WTC11 (cell line): ENCODE measurements at places on chromosomes 7 and 10. TPM values are rescaled to one million over a fixed set of nuclear protein-coding genes. Genes with fewer than 3 reads are reported as not detected.

DNA sequence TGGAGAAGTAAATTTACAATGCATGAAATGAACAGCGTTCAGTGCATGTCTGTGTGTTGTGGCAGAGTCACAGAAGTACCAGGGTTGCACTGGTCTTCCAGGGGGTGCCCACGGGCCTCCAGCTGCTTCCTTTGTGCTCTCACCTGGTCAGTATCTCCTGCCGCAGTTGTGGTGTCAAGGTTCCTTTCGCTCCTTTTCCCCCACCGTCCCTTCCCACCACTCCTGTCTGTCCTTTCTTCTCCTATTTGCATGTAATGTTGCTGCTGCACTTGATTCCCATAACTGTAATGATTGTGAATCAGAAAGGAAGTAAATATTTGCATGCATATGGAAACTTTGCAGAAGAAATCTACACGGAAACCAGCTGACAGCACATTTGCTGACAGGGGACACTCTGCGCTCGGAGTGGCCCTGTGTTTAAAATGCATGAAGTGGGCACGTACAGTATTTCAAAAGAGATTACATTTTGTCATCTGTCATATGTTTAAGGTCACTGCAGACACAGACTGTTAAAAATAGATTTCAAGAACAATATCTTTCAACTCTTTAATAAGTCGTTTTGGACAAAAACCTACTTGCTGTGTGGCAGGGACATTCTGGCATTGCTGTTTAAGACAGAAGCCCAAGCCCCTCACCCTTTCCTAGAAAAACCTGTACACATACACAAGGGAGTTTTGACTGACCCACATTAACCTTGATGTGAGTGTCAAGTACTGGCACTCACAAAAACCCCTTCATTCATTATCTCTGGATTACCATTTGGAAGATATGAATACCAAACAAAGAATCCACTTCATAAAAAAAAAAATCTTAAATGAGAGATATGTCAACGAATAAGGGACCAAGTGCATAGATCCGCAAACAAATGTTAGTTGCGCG lies 336.7 kb upstream of the KLF6 start:
- no peak overlapping the region for H3K27ac ChIP-seq
- H3K4me1 ChIP-seq: peaks cover 8% of the 10 kb centered on the region
- H3K27me3 ChIP-seq: peaks cover 8% of the 10 kb centered on the region
- H3K4me3 ChIP-seq: no peak overlapping the region
- H3K36me3 ChIP-seq: peaks cover 11% of the 10 kb centered on the region

PPP1R3C gene
- total RNA-seq: 1.5 to 3.3 TPM (median 2.8 TPM) in 3 replicates

- peak overlapping the region; percentile 70 for H3K4me3 ChIP-seq
- H3K36me3 ChIP-seq: no peaks in the 10 kb centered on the region
- DNase-seq: peak; percentile 27
Measured at GRCh38 chr7:76233538-76234281, 32.0 kb downstream of the SRRM3 start.

ETV1 gene
- total RNA-seq: 74.9 to 81.4 TPM (median 76.6 TPM) in 3 replicates

CYP2C19 gene
- 0.09 to 0.14 TPM in 2 of 3 replicates, not detected in the other for total RNA-seq

DNA sequence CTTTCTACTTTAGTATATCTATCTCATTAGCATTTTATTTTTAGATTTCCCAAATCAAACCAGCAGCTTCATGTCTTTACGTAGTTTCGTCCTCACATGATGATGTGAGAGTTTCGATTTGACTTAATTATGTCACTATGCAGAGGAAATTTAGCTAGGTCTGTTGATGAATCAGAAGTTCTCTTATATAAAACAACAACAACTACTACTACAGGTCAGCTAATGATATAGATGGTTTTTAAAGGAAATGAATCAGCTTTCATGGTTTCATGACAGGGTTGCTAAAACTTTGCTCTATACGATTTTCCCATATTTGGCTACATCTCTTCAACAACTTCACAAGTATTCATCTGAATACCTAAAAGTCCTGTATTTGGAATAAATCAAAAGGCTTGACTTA lies 28.6 kb downstream of the JAZF1 start:
- no peak overlapping the region for H3K27ac ChIP-seq
- H3K27me3 ChIP-seq: no peaks in the 10 kb centered on the region
- DNase-seq: no peak
- H3K4me3 ChIP-seq: no peak overlapping the region

GIMAP1 gene
- 0.05 to 0.09 TPM in 2 of 3 replicates, not detected in the other for total RNA-seq

DNA sequence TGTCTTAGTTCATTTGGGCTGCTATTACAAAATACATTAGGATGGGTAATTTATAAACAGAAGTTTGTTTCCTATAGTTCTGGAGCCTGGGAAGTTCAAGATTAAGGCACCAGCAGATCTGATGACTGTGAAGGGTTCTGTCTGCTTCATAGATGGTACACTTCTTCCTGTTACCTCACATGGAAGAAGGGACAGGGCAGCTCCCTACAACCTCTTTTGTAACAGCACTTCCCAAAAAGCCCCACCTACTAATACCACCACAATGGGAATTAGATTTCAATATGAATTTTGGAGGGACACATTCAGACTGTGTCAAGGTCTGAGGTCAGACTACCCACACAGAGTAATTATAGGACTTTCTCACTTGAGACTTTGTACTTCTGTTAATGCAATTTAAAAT lies 260.3 kb downstream of the ARHGAP12 start:
- DNase-seq: no peak
- peaks cover 6% of the 10 kb centered on the region for H3K27me3 ChIP-seq
- peaks cover 44% of the 10 kb centered on the region for H3K4me1 ChIP-seq
- H3K4me3 ChIP-seq: no peak overlapping the region
- no peak overlapping the region for H3K27ac ChIP-seq
- peaks cover 21% of the 10 kb centered on the region for H3K36me3 ChIP-seq

KCP gene
- 2.5 to 2.9 TPM (median 2.7 TPM) in 3 replicates for total RNA-seq

DNA sequence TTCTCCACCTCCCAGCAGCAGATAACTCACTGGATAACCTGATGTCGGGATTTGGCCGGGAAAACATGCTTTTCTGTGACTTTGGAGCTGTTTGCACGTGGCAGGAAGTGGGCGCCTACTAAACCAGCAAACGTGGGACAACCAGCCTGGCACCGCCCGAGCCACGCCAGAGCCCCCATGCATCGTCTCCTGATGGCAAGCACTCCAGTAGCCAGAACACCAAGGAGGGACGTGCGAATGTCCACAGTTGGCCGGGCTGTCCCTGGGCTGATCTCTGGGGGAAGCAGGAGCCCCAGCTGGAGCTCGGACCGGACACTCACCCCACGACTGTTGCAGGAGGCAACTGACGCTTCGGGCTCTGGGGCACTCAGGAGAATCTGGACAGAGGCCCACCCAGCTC lies 7.1 kb downstream of the ADGRA1 start:
- no peaks in the 10 kb centered on the region for H3K4me1 ChIP-seq
- no peaks in the 10 kb centered on the region for H3K36me3 ChIP-seq
- H3K27ac ChIP-seq: no peak overlapping the region
- H3K4me3 ChIP-seq: no peak overlapping the region
- peaks cover 12% of the 10 kb centered on the region for H3K27me3 ChIP-seq

DNA sequence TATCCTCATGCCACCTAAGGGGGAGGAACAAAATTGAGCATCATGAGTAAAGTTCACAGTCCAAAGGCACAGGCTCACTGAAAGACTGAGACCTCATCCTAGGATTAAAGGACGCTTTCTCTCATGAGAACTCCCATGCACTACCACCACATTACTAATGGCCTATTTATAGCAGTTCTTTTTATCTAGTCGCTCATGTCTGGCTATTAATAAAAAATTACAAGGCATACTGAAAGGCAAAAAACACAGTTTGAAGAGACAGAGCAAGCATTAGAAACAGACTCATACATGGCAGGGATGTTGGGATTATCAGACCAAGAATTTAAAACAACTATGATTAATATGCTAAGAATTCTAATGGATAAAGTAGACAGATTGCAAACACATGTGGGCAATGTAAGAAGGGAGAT lies 46.0 kb upstream of the CDK13 start:
- H3K4me1 ChIP-seq: no peaks in the 10 kb centered on the region
- no peaks in the 10 kb centered on the region; the same call in 1 of the 2 replicates for H3K27me3 ChIP-seq
- H3K36me3 ChIP-seq: no peaks in the 10 kb centered on the region
- DNase-seq: no peak
- no peak overlapping the region for H3K27ac ChIP-seq

DNA sequence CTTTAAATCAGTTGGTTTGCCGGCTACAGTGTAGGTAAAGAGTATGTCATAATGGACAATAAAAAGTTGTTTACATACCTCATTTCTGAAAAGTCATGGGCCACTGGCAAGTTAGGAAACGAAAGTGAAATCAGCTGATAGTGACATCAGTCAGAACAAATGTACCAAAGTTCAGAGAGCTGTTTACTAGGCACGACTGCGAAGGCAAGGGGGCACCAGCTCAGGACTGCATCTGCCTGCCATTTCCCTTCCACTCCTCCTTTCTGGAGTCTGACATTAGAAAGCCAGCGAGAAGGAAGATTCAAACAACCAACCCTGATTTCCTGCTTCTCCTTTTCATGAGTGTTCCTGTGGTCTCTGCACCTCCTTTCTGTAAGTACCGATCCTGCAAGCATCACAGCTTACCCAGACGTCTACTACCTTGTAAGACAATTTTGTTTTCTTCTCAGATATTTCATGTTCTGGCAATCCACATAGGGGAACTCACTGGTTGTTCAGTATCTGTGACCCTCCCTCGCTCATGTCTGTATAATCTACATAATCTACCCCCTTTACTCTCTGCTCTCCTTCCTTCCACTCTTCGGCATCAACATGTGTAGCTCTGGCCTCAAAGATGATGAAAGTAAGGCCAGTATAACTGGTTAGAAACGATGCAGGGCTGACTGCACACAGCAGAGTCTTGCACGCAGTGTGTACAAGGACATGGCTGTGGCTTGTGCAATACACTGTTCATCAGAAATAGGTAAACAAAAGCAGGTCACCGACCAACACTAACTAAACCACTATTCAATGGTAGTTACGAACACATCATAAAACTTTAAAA lies at the start of gene TMEM140:
TMEM140 (plus strand) TSS at position 174 of the 823 bp plus-strand sequence. CDS start 16,370 bp downstream, outside the sequence.
- no peak for DNase-seq
- no peak within 1 kb of the TSS for H3K27ac ChIP-seq
- no peak within 1 kb of the TSS for H3K4me3 ChIP-seq

CUZD1 gene
- 3.5 to 4.4 TPM (median 3.8 TPM) in 3 replicates for total RNA-seq

HOXA9 gene
- total RNA-seq: not detected in 3 replicates

DNA sequence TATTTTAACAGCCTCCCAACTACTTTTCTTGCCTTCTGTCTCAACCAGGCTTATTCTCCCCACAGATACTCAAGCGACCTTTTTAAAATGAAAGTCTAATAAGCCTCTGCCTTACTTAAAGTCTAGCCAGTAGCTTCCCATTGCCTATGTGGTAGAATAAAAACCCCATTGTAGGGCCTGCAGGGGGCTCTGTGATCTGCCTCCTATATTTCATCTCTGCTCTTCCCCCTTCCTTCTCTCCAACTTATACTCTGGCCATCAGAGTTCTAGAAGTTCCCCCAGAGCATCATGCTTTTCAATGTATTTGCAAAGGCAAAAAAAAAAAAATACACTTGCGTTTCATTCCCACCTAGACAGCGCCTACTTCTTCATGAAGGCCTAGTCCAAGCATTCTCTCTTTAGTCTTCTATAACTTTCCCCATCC lies 167.7 kb upstream of the ADO start:
- no peak overlapping the region for H3K4me3 ChIP-seq
- H3K27ac ChIP-seq: no peak overlapping the region
- no peaks in the 10 kb centered on the region for H3K36me3 ChIP-seq

TRPV5 gene
- not detected in 3 replicates for total RNA-seq

DNA sequence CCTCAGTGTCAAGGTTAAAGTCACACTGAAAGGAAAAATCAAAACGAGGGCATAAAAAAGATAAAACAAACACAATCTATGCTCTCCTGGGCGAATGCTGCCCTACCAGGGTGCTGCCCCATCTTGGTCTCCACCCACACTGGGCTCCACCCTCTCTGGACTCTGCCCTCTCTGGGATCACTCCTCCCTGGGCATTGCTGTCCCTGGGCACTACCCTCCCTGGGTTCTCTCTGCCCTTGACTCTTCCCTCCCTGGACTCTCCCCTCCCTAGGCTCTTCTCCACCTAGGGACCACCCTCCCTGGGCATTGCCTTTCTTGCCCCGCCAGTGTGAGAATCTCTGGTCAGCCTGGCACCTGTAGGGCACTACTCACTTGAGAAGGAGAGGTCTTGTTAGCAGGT lies 8.6 kb downstream of the GDF2 start:
- no peaks in the 10 kb centered on the region for H3K4me1 ChIP-seq
- H3K36me3 ChIP-seq: no peaks in the 10 kb centered on the region
- H3K4me3 ChIP-seq: no peak overlapping the region
- H3K27me3 ChIP-seq: no peaks in the 10 kb centered on the region

KLF14 gene
- not detected in 3 replicates for total RNA-seq

ARMC3 gene
- total RNA-seq: 0.09 to 0.32 TPM (median 0.28 TPM) in 3 replicates

OR6B1 gene
- total RNA-seq: not detected in 3 replicates

DNA sequence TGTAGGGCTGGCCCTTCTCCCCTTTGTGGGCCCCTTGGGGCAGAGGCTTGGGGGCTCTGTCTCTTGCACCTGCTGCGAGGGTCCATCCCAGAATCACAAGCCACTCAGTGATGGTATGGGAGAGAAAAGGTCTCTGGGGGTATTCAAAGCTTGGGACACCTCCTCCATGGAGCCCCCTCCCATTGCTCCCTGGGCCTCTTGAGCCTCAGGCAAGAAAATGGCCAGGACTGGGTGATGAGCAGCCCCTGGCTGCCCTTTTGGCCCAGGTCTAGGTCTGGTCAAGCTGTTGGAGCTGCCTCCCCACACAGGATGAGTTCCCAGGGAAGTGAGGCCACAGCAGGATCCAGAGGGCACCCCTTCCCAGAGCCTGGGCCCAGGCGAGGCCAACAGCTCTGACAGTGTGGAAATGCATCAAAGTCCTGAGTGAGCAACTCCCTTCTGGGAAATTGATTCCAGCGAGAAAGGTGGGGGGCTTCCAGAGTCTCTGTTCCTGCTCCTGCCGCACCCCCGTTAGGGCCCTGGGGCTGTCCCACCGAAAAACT lies 3.4 kb upstream of the MYL7 start:
- peaks cover 41% of the 10 kb centered on the region for H3K27me3 ChIP-seq
- peak; percentile 10 for DNase-seq
- no peak overlapping the region for H3K27ac ChIP-seq

- H3K27me3 ChIP-seq: no peaks in the 10 kb centered on the region
- H3K36me3 ChIP-seq: no peaks in the 10 kb centered on the region
- H3K27ac ChIP-seq: no peak overlapping the region
- peaks cover 9% of the 10 kb centered on the region for H3K4me1 ChIP-seq
Measured at GRCh38 chr7:79968894-79969293, 165.7 kb upstream of the GNAI1 start.

FRMPD2 gene
- total RNA-seq: 0.73 to 1.3 TPM (median 1.1 TPM) in 3 replicates

DNA sequence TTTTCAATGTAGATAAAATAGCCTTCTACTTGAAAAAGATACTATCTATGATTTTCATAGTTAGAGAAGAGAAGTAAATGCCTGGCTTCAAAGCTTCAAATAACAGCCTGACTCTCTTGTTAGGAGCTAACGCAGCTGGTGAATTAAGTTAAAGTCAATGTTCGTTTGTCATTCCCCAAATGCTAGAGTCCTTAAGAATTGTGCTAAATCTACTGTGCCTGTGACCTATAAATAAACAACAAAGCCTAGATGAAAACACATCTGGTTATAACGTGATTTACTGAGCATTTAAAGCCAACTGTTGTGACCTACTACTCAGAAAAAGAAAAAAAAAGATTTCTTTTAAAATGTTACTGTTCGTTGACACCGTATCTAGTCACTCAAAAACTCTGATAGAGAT lies 134.7 kb downstream of the POLR1F start:
- DNase-seq: no peak
- H3K4me1 ChIP-seq: no peaks in the 10 kb centered on the region
- no peak overlapping the region for H3K4me3 ChIP-seq
- no peak overlapping the region for H3K27ac ChIP-seq

TAS2R41 gene
- total RNA-seq: 0.31 to 0.44 TPM in 2 of 3 replicates, not detected in the other
